Amygdala (tissue), 56 donors: ENCODE measurements at places on chromosomes 4 and X.

DNA sequence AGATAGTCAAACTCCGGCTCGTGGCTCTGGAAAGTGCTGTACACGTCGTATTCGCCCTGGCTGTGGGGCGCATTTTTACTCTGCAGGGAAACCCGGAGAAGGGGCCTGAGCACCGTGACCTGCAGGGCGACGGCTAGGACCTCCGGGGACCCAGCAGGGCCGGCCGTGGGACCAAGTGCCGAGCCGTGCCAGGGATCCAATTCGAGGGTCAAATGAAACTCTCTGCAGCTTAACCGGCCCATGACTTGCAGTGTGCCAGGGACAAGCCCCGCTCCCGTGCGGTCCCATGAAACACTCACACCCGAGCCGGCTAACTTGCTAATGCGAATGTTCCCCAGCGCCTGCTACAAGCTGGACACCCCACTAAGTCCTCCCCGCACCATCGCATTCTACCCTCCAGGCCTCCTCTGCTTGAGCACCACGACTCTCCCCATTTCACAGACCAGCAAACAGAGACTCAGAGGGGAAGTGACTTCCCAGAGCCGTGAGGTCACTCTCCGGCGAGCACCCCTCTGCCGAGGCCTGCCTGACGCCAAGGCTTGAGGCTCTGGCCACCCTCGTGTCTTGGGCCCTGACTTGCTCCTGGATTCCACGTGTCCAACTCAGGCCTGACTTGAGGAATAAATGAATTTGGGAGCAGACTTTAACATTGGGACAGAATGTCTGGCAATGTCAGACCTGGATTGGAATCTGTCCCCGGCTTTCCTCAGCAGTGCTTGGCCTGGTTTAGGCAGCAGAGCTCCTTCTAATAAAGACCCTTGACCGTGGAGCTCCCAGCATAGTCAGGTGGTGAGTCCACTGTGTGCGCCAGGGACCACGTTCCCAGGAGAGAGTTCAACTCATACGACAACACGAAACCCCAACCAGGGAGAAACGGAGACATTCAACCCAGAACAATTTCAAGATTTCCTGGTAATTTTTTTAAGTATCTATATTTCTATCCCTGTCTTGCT lies 93.6 kb downstream of the PPP2R2C start:
- no peak for DNase-seq

DNA sequence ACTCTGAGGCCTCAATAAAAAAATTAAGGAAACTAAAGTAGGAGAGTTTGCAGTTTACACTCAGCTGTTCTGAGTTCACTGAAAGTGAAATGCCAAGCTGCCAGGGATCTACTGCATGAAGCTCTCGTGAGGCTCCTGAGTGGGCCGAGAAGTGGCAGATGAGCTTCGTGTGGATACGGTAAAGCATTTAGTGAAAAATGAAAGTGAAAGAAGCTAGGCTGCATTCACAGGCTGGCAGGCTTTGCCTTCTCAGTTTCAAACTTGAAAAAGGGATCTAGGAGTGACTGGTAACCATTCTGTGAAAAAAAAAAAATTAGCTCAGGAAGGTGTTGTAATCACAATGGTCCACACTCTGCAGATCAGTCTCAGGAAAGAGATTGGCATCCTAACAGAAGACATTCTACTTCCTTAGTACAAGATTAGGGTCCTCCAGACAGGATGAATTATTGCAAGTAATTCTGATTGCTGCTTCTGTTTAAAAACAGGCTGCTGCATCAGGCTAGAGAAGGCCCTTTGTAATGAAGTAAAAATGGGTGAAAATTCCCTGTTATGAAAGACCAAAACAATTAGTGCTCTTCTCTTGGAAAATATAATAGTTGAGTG lies 679.9 kb downstream of the RPA4 start:
- peak; percentile 2 for DNase-seq

- no peak for DNase-seq
Measured at GRCh38 chr4:41135801-41136200, 78.5 kb downstream of the APBB2 start.

- DNase-seq: no peak
Measured at GRCh38 chr4:1776521-1777161, 16.5 kb upstream of the FGFR3 start.

GRCh38 chr4:4491396-4491893 lies 50.4 kb downstream of the STX18 start:
- no peak for DNase-seq

- DNase-seq: no peak
Measured at GRCh38 chr4:3436798-3437581, 4.8 kb upstream of the HGFAC start.

GRCh38 chrX:1462596-1463251 lies 10.0 kb upstream of the ASMTL start:
- no peak for DNase-seq

DNA sequence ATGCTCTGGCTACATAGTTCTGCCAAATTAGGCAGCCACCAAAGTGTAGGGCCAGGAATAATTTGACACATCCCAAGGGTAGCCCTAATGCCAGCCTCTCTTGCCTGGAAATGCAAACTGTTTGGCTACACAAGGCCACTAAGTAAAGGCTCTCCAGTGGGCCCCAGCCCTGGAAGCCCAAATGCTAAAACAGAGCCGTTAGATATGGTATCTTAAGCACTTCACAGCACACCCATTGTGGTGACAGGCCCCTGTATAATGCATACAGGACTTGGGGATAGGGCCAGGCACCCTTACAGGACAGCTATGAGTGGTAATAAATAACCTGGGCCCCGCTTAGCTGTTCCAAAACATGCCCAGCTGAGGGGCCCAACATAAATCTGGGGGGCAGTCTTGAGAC lies 623.9 kb downstream of the BCOR start:
- no peak for DNase-seq
